ENCODE measurements at places on chromosomes 2 and 18.
A peak's percentile ranks its signal among the peaks of the same experiment; 100 is the strongest.

GRCh38 chr2:157325786-157326185, at the start of gene ERMN:
ERMN (minus strand) TSS chr2:157325824; CDS start chr2:157325642, 182 bp downstream.
- peak; percentile 67 for DNase-seq

- DNase-seq: no peak
Observed at GRCh38 chr2:226327830-226328229, 471.8 kb downstream of the IRS1 start.

GRCh38 chr18:54261894-54262293, 7.4 kb upstream of the POLI start:
- no peak for DNase-seq

DNA sequence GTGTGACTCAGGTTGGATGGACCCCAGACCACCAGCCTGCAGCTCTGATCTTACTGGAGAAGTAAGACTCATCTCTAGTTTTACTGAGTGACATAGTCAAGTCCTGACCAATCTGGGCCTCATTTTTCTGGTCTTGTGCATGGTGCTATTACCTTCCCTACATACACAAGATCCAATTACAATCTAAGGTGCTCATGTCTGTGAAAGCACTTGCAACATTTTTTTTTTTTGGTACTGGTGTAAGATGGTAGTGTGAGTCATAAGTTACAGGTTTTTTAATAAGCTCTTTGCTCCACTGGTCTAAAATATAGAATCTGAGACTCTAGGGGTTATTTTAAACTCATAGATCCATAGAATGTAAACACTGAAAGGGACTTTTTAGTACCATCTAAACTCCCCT, 117.3 kb upstream of the EFEMP1 start:
- no peak for DNase-seq

GRCh38 chr18:63962137-63962536, 7.7 kb upstream of the SERPINB8 start:
- DNase-seq: no peak

DNA sequence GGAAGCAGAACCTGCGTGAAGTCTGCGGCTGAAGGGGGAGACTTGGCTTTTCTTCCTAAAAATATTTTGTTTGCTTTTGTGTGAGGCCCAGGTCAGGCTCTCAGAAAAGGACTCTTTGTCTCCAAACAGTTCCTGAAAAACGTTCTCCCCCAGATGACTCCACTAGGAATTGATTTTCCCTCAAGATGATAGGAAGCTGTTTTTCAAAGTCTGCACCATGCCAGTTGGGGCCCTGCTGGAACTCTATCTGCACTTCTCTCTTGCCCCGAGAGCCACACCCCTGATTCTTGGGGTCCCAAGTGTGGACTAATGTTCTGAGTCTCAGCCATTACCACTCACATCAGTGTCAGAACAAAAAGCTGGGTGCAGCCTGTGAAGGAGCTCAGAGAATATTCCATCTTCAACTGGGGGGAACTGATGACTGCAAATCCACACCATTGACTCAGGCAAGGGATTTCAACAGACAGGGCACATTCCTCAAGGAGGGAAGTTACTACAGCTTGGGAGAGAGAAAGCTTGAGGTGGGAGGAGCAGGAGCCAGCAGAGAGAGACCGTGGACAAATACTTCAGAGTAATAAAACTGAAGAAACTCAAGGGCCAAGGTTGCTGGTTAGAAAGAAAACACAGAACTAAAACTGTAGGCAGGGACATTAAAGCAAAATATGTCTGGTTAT, 768.3 kb downstream of the RNF144A start:
- DNase-seq: no peak
